ENCODE measurements at places on chromosomes 16 and 17. TPM values are rescaled to one million over a fixed set of nuclear protein-coding genes. Genes with fewer than 3 reads are reported as not detected.
A peak's percentile ranks its signal among the peaks of the same experiment; 100 is the strongest.

The MRPS7 gene
- total RNA-seq, result 66.7 TPM

DNA sequence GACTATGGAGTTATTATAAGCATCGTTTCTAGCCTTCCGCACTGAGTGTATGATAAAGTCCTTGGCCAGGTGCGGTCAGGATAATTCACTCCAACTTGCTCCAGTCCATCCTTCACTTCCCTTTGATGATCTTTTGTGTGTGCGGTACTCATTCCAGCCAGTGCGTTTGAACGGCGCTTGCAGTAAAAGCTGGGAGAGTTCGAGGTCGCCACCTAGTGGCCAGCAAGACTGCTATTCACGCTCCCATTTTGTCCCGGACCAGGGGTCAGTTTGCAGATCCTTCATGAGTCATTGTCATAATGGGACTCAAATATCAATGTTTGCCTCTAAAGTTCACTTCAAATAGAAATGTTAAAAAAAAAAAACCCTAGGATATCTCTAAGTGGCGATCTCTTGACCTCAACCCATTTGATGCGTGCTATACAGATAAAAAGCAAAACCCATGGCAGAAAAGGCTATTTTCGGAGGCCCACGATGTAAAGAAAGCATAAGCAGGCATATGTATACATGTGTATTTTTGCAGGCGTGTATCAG, 417.1 kb downstream of the TMEM114 start:
- no peaks in the 10 kb centered on the region for H3K36me3 ChIP-seq
- H3K27me3 ChIP-seq, result no peaks in the 10 kb centered on the region
- DNase-seq, result no peak
- no peak overlapping the region for H3K4me3 ChIP-seq
- H3K27ac ChIP-seq, result no peak overlapping the region

DNA sequence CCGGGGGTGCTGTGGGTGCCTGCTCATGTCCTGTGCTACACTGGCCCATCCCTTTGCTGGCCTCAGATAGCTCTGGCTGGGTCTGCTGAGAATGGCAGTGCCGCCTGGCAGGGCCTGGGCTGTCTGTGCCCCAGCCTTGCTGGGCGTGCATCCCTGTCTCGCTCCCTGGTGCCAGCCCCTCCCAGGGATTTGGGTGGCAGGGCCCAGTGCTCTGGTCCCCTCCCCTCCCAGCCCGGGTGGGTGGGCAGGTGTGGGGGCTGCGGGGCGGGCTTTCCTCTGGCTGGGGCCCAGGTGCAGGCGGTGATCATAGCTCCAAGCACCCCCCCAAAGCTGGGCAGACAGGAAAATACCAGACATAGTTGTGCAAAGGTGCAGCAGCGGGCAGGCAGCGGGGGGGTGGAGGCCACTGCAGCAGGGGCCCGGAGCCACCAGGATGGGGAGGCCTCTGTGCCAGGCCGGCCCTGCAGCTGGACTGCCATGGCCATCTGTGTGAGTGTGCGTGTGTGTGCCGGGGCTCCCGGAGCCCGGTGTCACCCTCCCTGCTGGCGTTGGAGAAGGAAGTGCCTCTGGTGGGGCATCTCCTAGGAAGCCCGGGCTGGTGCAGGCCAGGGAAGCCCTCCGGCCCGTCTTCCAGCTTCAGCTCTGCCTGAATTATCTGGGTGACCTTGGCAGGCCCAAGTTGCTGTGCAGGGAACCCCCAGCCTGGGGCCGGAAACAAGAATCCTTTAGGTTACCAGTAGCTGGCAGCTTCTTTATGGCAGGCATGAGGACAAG, 7.4 kb downstream of the GLIS2 start:
- DNase-seq, result no peak
- no peak overlapping the region for H3K4me3 ChIP-seq
- H3K27me3 ChIP-seq, result no peaks in the 10 kb centered on the region
- H3K36me3 ChIP-seq, result no peaks in the 10 kb centered on the region
- H3K27ac ChIP-seq, result peak overlapping the region; percentile 80

The DPEP2 gene
- total RNA-seq, result 1.6 TPM

The AOC2 gene
- 0.55 TPM for total RNA-seq

The RPS6KB1 gene
- total RNA-seq, result 21.8 TPM

GRCh38 chr16:65624666-65625065, 502.8 kb upstream of the CDH11 start:
- H3K36me3 ChIP-seq, result no peaks in the 10 kb centered on the region
- no peak overlapping the region for H3K27ac ChIP-seq
- H3K27me3 ChIP-seq, result no peaks in the 10 kb centered on the region
- H3K4me1 ChIP-seq, result no peaks in the 10 kb centered on the region
- H3K4me3 ChIP-seq, result no peak overlapping the region
- no peak for DNase-seq

The GDPD1 gene
- total RNA-seq, result 1.3 TPM

DNA sequence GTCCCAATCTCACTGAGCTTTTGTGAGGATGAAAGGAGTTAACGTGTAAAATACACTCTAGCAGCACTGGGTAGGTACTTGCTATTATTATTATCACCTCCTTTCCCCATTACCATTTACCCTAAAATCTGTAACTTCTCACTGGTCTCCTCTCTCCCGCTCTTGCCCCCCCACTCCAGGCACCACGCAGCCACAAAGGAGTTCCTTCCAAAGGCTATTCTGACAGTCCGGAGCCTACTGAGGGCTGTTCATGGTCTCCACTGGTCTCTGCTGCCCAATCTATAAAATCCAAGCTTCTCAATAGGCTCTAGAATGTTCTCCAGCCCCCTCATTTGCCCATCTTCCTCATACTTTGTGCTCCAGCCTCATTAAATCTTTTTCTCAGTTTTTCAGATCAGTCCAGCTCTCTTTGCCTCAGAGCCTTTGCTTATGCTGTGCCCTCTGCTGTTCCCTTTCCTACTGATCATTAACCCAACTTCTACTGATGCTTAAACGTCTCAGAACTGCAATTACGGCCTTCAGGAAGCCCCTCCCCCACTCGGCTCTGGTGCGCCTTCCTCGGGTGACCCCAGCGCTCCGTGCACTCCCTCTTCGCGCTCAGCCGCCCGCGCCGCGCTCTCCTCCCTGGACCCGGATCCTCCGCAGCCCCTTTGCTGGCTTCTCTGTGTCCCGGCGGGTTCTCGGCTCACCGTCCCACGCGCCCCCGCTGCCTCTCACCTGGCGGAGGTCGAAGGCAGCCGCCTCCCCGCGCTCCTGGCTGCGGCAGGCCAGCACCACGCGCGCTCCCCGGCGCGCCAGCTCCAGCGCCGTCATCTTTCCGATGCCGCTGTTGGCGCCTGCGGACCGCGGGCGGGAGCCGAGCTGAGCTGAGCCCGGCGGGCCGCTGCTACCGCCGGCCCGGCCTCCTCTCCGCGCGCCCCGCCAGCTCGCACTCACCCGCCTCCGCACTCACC, 737 bp downstream of the DHRS13 start:
- peaks cover 12% of the 10 kb centered on the region for H3K36me3 ChIP-seq
- H3K4me1 ChIP-seq, result no peaks in the 10 kb centered on the region
- H3K27me3 ChIP-seq, result no peaks in the 10 kb centered on the region
- H3K4me3 ChIP-seq, result peak overlapping the region; percentile 64

DNA sequence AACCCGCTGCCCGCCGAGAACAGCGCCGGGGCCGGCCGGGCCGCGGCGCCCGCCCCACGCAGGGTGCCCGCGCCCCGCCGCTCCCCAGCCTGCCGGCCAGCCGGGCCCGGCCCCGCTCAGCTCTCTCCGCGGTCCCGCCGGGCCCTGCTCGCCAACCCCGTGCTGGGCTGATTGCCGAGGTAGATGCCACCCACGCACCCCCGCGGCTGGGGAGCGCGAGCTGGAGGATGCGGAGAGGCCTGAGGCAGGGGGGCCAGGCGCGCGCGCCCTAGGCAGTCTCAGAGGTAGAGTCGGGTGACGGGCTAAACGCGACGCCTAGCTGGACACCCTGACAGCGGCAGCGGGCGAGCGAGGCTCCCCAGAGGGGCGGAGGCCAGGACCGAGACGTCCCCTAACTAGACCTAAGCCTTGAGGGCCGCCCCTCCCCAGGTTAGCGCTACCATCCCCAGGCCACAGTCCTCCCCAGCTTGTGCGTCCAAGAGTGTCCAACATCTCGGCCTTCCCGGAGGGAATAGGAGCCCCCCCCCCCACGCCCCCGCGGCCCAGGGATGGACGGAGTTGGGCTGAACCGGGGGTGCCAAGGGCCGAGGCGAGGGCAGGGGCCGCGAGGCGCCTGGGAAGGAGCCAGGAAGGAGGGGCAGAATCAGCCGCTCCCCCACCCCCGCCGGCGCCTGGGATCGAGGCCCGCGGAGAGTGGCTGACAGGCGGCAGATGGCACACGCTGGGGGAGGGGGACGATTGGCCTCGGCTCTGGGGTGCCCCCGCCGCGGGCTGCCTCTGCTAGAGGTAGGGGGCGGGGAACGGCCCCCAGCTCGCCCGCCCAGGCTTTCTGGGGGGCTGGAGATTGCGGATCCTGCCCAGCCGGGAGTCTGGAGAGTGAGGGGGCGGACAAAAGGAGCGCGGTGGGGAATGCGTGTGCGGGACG, 2.5 kb upstream of the ZNF423 start:
- H3K4me3 ChIP-seq, result peak overlapping the region; percentile 77
- no peaks in the 10 kb centered on the region for H3K27me3 ChIP-seq
- H3K36me3 ChIP-seq, result no peaks in the 10 kb centered on the region

- H3K27ac ChIP-seq, result no peak overlapping the region
- H3K27me3 ChIP-seq, result peaks cover 8% of the 10 kb centered on the region
- no peak for DNase-seq
- no peaks in the 10 kb centered on the region for H3K36me3 ChIP-seq
- H3K4me1 ChIP-seq, result no peaks in the 10 kb centered on the region
These were observed 55.5 kb upstream of the DLX4 start for GRCh38 chr17:49913226-49914095.

- no peaks in the 10 kb centered on the region for H3K36me3 ChIP-seq
- no peak overlapping the region for H3K4me3 ChIP-seq
- peak; percentile 74 for DNase-seq
- H3K27ac ChIP-seq, result no peak overlapping the region
These were observed 26.2 kb downstream of the ANKRD40 start for GRCh38 chr17:50681263-50682200.

The GSG1L gene
- total RNA-seq, result 34.7 TPM

The NKD1 gene
- 1.1 TPM for total RNA-seq

DNA sequence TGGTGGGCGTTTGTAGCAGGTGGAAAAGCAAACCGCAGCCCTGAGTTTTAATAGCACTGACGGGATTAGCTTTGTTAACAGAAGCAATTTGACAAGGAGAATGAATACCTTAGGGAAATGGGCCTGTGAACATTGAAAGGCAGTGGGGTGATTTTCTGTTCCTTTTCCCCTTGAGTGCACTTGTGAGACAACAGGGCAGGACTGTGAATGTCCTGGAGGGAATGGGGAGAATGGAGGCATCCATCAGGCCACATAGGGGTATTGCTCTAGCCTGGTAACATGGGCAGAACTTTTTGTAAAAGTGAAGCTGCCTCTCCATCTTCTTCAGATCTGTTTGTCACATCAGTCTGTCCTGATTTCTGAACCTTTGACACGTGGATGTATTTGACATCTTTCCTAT, 26.2 kb downstream of the USP43 start:
- no peaks in the 10 kb centered on the region for H3K27me3 ChIP-seq
- H3K4me1 ChIP-seq, result no peaks in the 10 kb centered on the region
- H3K36me3 ChIP-seq, result no peaks in the 10 kb centered on the region
- no peak for DNase-seq

DNA sequence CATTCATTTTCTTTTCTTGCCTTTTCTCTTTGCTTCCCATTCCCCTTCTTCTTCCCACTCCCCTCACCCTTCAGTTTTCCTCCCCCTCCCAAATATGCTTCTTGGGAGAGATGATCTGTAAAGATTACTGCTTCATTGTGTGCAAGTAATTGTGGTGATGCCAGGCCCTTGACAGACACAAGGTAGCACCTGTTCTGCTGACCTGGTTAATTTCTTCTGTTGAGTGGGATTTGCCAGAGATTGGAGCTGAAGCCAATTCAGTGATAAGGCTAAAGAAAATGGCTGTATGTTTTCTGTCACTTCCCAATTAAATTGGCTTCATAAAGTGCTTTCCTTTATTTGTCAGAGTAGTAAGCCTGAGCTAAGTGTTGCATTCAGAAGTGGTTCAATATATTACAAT, 44.5 kb downstream of the AATF start:
- H3K36me3 ChIP-seq, result peaks cover 61% of the 10 kb centered on the region
- no peak for DNase-seq
- H3K4me3 ChIP-seq, result no peak overlapping the region
- no peak overlapping the region for H3K27ac ChIP-seq
- no peaks in the 10 kb centered on the region for H3K27me3 ChIP-seq

- H3K36me3 ChIP-seq, result no peaks in the 10 kb centered on the region
- no peaks in the 10 kb centered on the region for H3K27me3 ChIP-seq
- no peaks in the 10 kb centered on the region for H3K4me1 ChIP-seq
- no peak overlapping the region for H3K27ac ChIP-seq
- H3K4me3 ChIP-seq, result no peak overlapping the region
These were observed 30.4 kb downstream of the COX4I1 start for GRCh38 chr16:85829751-85830445.

The TAT gene
- total RNA-seq, result not detected

- H3K36me3 ChIP-seq, result no peaks in the 10 kb centered on the region
- H3K27ac ChIP-seq, result no peak overlapping the region
- DNase-seq, result no peak
- no peaks in the 10 kb centered on the region for H3K27me3 ChIP-seq
These were observed 28.7 kb upstream of the DNAI2 start for GRCh38 chr17:74245145-74245831.

DNA sequence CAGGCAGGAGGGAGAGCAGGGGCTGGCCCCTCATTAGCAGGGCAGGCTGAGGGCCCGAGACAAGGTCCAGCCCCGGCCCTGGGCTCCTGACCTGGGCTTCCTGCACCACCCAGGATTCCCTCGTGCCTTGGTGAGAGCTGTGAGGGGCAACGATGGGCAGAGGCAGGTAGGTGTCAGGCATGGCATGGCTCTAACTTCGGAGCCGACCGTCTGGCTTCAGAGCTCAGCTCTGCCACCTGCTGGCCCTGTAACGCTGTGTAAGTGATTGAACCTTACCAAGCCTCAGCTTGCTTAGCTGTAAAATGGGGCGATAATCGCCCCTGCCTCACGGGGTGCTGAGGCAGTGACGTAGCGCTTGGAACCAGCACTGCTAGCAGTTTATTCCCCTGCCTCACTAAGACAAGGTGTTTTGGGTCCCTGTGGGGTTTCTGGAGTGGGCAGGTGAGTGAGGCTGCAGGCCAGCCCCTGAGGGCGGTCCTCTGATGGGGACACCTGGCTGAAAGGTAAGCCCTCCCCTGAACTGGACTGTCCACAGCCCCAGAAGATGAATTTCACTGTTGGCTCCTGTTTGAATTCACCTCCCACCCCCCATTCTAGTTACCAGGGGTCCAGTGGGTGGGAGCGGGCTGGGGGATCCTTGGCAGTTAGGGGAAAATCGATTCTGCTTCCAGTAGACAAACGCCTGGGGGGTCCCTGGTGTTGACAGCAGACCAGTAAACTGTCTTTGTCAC, 184.8 kb upstream of the GSE1 start:
- H3K4me3 ChIP-seq, result no peak overlapping the region
- no peaks in the 10 kb centered on the region for H3K27me3 ChIP-seq
- no peak overlapping the region for H3K27ac ChIP-seq
- H3K4me1 ChIP-seq, result no peaks in the 10 kb centered on the region

The STH gene
- not detected for total RNA-seq
